ENCODE measurements at places on chromosomes 7 and 10. TPM values are rescaled to one million over a fixed set of nuclear protein-coding genes. Genes with fewer than 3 reads are reported as not detected.

IFIT1B gene
- 0.38 TPM for total RNA-seq

- no peak for DNase-seq
Observed at GRCh38 chr10:43903451-43903850, 254.8 kb upstream of the ZNF32 start.

DNA sequence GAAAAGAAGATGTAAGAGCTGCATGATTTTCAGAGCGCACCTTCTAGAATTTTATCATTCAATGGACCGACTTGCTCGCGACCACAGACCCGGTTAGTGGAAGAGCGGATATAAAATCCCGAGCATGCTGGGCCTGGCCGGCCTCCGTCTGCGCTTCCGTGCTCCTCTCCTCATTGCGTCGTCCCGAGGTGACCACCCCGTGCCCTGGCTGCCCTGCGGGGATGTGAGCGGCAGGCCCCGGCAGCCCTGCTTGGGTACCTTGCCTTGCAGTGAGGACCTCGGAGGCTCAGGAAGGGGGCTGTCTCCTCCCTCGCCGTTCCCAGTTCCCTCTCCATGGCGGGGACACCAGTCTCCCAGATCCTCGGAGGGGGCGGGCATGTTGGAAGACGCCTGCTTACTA, 330.9 kb upstream of the SHH start:
- DNase-seq, result no peak

- no peak for DNase-seq
Observed at GRCh38 chr7:66138994-66139752, 24.5 kb downstream of the CRCP start.

PHYHIPL gene
- 0.09 TPM for total RNA-seq

AKR1D1 gene
- 0.05 TPM for total RNA-seq

DNA sequence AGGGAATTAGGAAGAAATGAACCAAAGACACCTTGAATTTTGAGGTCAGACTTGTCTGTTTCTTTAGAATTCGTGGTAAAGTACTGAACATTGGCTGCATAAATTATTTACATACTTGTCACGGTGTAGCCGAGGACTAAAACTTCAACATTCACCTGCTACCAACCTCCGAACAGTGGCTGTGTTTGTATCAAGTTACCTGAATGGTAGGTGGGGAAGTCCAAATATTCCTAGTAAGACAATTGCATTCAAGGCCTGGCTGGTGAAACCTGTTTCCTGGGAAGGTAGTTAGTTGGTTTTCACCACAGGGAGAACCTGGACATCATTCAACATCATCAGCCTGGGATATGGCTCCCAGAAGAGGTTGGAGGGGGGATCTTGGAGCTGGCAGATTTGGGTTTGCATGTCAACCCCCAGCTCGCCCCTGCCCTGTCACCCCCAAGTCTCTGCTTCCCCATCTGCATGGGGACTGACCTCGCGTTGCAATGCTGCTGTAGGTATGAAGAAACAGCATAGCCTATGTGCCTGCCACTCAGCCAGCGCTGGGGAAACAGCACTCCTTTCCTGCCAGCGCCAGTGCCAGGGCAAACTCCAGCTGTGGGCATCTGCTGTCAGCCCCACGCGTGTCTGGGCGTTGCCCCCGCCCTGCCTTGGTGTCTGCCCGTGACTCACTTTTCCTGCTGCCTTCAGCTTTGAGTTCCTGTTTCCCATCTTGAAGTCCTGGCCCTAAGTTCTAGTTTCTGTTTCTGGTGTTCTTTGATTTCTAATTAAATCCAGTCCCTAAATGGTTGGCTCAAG, 12.7 kb upstream of the LARP4B start:
- no peak for DNase-seq

SLC13A1 gene
- under 0.01 TPM for total RNA-seq

CHAT gene
- 0.09 TPM for total RNA-seq

SLC29A3 gene
- total RNA-seq, result 2.5 TPM

SPDYE1 gene
- total RNA-seq, result not detected

DNA sequence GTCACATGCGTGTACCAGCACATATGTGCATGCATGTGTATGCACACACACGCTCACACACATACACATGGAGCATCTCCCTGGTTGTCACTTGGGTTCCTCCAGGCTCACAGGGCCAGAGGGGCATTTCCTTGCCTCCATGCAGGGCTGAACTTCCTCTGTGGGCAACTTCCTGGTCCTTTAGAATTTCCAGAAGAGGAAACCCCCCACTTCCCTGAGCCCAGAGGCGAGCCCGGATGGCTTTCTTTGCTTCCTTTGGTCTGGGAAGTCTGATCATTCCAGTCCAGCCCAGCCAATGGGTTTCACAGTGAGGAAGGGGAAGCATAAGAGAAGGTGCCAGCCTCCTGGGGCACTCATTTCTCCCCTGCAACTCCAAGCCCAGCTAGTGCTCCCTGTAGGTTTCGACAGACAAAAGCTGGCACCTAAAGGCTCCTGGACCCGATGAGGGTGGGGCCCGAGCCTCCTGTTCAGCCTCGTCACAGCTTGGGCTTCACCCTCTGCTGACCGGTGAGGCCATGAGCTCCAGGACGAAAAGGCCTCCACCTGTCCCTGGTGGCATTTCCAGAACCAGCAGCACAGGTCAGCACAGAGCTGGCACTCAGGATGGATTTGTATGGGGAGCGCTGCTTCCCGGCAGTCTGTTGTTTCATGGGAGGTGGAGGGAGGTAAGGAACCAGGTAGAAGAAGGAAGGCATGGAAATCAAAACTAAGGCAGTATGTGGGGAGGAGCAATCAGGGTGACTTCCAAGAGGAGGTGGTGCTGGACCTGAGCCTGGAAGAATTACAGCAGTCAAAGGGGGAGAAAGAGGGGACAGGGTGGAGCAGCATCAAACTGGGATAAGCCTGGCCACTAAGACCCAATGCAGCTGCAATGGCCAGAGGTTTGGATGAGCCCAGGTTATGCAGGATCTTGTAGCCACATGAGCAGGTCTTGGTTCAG, 23.7 kb downstream of the BTBD16 start:
- no peak for DNase-seq

DNA sequence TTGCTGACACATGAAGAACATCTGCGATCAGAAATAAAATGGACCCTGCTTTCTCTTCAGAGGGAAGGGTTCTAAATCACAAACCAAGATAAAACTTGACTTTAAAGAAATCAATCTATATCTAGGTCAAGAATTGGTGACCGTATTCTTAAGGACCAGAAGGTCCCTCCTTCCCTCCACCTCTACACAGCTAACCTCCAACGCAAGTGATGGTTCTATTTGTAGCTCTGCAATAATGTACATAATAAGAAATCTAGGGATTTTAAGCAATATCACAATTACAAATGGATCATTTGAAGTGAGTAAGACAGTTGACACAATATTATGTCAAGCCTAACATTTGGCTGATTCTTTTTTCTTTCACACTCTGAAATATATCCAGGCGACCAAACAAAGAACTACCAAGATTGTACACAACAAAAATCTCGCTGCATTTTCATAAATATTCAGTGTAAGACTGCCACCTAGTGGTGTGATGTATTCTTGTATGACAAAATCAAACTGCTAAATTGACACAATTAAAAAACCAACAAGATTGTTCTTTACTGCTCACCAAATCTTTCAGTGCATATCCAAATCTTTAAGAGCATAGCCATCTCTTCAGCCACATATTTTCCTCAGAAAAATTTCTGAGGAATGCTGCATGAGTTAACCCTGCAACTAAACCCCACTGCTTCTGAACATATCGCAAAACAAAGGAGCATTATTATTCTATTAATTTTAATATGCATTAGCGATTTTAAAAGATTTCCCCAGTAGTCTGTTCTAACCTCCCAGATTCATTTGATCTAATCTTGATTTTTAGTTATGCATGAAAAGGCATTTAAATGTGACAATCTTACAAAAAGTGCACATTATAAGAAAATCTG, 44.5 kb downstream of the ICA1 start:
- DNase-seq, result peak; percentile 87

GRCh38 chr10:130775311-130775710, 536.2 kb downstream of the TCERG1L start:
- DNase-seq, result no peak

ADD3 gene
- total RNA-seq, result 217 TPM

- DNase-seq, result no peak
Observed at GRCh38 chr7:27316311-27316710, 73.7 kb downstream of the EVX1 start.

- DNase-seq, result no peak
Observed at GRCh38 chr7:36894190-36894589, 169.9 kb upstream of the AOAH start.

OR6B1 gene
- not detected for total RNA-seq

- DNase-seq, result no peak
Observed at GRCh38 chr10:26259341-26259740, 42.8 kb downstream of the GAD2 start.

DNA sequence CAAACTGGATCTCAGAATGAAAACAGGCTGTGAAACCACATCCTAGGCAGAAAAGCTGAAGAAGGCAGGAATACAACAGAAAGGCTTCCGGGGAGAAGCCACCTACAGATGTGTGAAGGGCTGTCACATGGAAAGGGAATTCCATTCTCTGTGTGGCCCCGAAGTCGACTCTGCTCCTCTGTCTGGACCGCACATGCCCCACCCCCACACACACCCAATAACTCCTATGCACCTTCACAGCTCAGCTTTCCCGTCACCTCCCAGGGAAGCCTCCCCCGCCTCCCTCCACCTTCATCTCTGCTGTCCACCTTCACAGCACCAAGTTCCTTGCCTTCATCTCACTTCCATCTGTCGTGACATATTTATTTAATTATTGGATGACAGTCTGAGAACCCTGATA, 23.4 kb upstream of the ENO4 start:
- no peak for DNase-seq

DDC gene
- total RNA-seq, result 0.33 TPM

ASAH2 gene
- 1.4 TPM for total RNA-seq

DNA sequence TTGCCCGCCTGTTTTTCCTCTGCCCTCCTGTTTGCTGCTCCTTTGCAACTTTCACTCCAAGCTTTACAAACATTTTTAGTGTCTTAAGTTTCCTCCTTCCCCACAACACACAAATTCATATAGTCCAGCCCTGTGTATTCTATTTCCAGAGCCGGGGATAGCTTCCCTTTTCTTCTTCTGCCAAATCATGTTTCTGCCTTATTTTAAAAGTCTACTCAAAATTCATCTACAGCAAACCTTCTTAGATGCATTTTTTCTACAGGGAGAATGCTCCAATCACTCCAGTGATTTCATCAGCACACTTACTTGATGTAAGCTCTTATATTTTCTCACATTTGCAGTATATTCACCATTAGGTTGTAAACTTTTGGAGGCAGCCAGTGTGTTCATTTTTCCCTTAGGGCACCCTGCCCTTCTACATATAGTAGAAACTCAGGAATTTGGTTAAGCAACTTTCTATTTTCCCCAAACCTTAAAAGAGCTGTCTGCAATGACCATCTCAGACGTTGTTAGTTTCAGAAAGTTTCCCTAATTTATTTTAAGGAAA, 12.4 kb upstream of the ACTA2 start:
- no peak for DNase-seq

DGKI gene
- total RNA-seq, result 0.33 TPM

GRCh38 chr10:80144067-80144695, 11.7 kb downstream of the PLAC9 start:
- peak; percentile 59 for DNase-seq

RELN gene
- 0.28 TPM for total RNA-seq

CPN1 gene
- total RNA-seq, result not detected

- DNase-seq, result no peak
Observed at GRCh38 chr10:75281974-75282373, 46.2 kb upstream of the COMTD1 start.

DNA sequence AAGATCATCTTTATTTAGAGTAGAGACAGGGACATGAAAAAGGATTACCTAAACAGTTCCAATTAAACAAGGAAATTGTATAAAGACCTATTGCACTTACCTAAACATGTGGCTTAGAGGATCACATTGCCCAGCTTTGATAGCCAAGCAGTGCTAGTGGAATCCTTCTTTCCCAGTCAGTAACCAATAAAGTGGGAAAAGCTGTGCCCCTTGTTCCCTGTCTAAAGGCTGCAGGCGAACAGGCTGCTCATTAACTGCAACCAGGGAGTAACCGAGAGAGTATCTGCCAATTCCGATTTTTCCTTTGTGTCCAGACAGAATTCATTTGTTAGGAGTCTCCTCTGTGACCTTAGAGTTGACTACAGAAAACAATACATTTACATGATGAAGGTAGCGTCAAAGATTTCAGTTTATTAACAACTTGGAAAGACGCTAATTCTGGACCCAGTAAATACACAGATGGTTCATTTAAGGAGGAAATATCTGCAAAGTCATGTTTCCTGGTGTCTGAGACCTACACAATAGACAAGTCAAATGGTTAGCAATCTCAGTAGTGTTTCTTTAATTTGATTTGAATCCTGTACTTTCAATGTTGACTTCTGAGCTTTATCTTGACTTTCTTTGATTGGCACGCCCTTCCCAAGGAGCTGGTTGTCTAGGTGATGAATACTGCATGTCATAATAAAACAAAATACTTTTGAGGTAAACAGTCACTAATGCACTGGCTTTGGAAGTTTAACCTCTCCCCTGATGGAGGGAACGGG, 57.3 kb upstream of the MET start:
- DNase-seq, result no peak

GRCh38 chr7:96238474-96238873, 83.4 kb downstream of the SLC25A13 start:
- no peak for DNase-seq

All from thymus (tissue), 14 donors.